Naive thymus-derived CD4-positive, alpha-beta T cell (primary cell): ENCODE measurements at places on chromosomes 3 and 15. TPM values are rescaled to one million over a fixed set of nuclear protein-coding genes. Genes with fewer than 3 reads are reported as not detected.

GRCh38 chr15:94655249-94655880, 424.0 kb downstream of the MCTP2 start:
- DNase-seq: no peak

DNA sequence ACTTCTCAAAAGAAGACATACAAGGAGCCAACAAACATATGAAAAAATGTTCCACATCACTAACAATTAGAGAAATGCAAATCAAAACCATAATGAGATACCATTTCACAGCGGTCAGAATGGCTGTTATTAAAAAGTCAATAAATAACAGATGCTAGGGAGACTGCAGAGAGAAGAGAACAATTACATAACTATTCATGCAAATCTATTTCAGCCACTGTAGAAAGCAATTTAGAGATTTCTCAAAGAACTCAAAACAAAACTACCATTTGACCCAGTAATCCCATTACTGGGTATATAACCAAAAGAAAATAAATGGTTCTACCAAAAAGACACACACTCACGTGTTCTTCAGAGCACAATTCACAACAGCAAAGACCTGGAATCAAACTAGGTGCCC, 116.3 kb downstream of the VPS13C start:
- no peak for DNase-seq

GRCh38 chr15:42679285-42680141, 57.4 kb downstream of the CDAN1 start:
- DNase-seq: no peak

TMC3 gene
- not detected for polyA plus RNA-seq

DNA sequence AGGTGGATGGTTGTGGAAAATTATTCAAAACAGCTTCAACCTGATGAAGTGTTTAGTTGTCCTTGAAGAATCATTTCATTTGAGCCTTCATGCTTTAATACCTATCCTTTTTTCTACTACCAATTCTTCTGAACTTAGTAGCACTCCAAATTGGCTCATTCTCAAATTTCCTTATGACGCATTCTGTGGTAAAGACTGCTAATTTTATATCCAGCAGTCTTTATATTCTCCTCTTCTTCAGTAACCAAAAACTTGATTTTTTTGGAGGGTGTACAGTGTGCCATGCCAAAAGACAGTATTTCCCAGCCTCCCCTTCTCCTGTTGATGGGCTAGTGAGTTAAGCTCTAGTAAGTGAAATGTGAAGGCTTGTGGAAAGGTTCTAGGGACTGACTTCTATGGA, 25.2 kb downstream of the CGNL1 start:
- no peak for DNase-seq

- no peak for DNase-seq
These were observed 7.9 kb downstream of the POPDC2 start for GRCh38 chr3:119652306-119653033.

TMOD2 gene
- 1.9 TPM for polyA plus RNA-seq

DLEC1 gene
- polyA plus RNA-seq: 0.73 TPM

RTP4 gene
- 7.3 TPM for polyA plus RNA-seq

DNA sequence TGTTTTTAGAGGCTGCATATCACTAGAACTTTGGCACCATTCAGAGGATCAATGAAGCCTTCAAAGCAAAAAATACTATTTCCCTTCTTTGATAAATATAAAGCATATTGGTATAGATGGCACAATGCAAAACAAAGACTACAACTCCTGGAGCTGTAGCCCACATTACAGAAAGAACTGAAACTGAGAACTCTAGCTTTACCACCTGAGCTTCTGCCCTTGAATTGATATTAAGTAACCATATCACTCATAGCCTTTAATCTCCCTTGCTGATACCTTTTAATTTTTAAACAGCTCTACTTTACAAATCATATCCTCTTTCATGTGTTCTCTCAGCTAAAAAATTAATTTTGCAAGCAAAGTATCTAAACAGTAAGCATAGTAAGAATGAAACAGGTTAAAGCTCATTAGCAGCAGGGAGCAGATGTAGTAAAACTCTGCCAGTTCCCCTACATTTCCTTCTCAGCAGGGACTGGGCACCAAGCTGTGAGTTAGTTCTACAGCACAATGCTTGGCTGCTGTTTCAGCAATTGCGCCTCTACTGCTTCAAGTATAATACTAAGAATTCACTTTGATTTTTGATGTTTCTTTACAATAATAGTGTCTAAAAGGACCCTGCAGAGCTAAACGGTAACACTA, 97.9 kb upstream of the NANOGP8 start:
- DNase-seq: no peak

- no peak for DNase-seq
These were observed 34.1 kb upstream of the PIAS1 start for GRCh38 chr15:68019814-68020525.

CRYBG3 gene
- polyA plus RNA-seq: 0.92 TPM

- DNase-seq: no peak
These were observed 1.2 kb downstream of the YEATS2 start for GRCh38 chr3:183698756-183699155.

- DNase-seq: peak; percentile 42
These were observed 372.3 kb downstream of the SV2B start for GRCh38 chr15:91472316-91472756.

GRCh38 chr15:78223396-78224022, 10.9 kb downstream of the ACSBG1 start:
- no peak for DNase-seq

GRCh38 chr3:127073941-127074820, 91.3 kb downstream of the PLXNA1 start:
- no peak for DNase-seq

DNA sequence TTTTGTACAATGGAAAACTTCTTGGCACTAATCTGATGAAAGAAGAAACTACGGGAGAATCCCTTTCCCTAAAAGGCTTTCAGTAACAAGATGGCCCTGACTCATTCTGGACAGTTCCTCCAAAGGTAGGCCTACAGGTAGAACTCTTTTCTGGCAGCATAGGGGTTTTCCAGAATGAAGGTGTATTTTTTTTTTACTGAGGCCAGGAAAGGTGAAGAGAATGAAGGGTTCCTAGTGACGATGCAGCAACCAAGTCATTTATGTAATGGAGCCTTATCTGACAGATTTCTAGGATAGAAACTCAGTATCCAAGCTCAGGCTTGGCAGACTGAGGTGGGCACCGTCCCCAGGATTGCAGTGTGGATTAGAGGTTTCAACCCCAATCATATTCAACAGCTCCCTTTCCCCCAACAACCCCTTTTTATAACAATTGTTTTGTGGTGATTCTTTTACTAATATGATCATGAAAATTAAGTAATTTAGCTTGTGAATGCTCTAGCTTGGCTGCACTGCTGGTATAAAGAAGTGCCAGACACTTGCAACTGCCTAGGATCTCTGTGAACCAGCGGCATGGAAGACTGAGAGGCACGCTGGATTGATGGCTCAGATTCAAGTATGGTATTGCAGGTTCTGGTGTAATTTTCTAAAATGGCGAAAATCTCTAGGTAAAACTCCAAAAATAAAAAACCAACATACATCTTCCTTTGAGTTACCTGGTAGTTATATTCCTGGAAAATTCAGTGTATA, 8.7 kb upstream of the TRIM69 start:
- DNase-seq: no peak

DNA sequence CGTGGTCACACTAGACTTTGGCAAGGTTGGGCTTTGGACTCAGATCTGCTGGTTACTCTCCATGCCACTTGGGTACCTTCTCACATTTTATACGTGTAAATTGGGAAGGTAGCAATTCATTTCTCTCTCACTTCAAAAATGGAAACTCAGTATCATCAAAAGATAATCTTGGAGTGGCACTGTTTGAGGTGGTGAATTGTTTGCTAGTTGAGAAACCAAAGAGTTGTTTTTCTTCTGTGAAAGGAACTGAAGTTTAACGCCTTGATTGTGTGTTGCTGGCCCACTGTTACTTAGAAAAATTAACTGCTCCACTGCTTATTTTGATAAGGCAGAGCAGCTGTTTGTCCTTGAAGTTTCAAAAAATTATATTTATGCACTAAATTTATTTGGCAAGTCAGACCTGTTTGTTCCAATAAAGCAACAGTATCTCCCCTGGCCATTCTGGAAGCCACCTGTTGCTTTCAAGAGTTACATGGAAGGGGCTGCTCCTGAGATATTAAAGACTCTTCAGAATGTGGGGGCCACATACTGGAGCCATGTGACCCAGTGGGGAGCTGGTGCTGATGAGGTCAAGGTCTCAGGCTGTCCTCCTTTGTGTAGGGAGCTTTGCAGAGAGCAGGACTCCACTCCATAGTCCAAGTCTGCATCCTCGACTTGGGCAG, 16.2 kb downstream of the PLCL2 start:
- peak; percentile 31 for DNase-seq

- DNase-seq: no peak
These were observed 9.3 kb upstream of the C15orf61 start for GRCh38 chr15:67511606-67512005.

DNA sequence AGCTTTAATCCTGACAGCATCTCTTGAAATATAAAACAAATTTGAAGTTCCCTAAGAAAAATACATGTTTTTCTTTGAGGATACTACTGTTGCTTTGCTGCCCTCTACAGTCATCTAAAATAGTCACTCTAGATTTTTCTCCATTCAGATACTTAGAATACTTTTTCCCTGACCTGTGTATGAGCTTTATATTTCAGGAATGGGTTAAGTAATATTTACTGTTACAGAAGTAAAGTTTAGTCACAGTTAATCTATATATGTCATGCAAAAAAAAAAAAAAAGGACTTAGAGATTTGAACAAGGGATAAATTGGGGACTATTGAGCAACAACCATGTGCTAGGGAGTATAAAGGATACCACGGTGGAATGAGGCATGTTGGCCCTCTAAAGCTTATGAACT, 8.8 kb downstream of the NECTIN3 start:
- no peak for DNase-seq
